Left lung (tissue), 14 donors: ENCODE measurements at places on chromosomes 2 and 18. TPM values are rescaled to one million over a fixed set of nuclear protein-coding genes. Genes with fewer than 3 reads are reported as not detected.

The RASGRP3 gene
- 27.2 TPM for total RNA-seq

The G6PC2 gene
- total RNA-seq = not detected

The PTRHD1 gene
- 31.3 TPM for total RNA-seq

The SPP2 gene
- total RNA-seq = not detected

The LDLRAD4 gene
- total RNA-seq = 22.6 TPM

DNA sequence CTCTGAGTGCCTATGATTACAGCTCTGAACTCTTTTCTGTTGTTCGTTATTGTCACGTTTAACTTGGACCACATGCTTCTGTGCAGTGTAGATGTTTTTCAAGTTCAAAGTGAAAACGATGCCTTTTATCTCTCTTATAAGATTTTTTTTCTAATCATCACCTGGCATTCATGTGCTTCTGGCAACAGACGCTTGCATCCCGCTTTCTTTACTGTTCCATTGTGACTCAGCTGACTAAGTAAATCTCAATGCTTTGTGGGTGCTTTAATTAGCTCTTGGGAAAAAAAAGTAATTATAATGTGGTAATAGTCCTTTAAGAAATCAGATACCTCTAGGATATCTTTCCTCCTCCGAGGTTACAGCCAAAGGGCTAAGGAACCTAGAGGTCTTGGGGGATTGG lies 31.2 kb upstream of the RMP24 start:
- no peak for DNase-seq

DNA sequence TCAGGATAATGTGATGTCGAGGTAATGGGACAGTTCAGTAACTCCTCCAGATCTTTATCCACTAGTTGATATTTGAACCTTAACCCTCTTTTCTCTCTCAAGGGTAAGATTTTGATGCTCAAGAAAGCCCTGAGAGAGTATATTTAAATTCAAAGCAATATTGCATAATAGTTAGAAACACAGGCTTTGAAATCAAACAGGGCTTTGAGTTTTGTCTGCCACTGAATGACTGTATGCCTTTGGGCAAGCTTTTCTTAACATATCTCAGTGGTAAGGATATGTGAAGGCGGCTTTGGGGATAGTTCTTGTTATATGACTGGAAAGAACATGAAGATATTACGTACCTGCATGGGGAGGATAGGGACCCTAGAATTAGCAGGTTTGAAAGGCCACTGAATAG lies 11.1 kb downstream of the ITPRID2 start:
- no peak for DNase-seq

DNA sequence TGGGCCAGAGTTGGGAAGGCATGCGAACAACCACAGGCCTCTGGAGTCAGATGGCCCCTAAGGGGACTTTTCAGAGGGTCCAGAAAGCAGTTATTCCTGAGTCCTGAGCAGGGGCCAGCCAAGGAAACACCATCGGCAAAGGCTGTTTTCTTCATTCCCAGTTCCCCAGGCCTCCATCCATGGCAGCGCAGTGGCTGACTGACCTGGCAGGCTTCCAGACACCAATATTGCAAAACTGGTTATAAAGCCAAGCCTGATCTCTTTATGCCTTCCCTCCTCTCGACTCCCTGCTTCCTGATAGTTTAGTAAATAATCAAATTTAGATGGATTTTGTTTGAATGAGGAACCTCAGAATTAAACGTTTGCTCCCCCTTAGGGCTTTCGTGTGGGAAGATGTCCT lies 133.4 kb upstream of the ITGA6 start:
- DNase-seq = peak; percentile 85

GRCh38 chr18:55024564-55024963 lies 65.3 kb upstream of the CCDC68 start:
- DNase-seq = no peak

DNA sequence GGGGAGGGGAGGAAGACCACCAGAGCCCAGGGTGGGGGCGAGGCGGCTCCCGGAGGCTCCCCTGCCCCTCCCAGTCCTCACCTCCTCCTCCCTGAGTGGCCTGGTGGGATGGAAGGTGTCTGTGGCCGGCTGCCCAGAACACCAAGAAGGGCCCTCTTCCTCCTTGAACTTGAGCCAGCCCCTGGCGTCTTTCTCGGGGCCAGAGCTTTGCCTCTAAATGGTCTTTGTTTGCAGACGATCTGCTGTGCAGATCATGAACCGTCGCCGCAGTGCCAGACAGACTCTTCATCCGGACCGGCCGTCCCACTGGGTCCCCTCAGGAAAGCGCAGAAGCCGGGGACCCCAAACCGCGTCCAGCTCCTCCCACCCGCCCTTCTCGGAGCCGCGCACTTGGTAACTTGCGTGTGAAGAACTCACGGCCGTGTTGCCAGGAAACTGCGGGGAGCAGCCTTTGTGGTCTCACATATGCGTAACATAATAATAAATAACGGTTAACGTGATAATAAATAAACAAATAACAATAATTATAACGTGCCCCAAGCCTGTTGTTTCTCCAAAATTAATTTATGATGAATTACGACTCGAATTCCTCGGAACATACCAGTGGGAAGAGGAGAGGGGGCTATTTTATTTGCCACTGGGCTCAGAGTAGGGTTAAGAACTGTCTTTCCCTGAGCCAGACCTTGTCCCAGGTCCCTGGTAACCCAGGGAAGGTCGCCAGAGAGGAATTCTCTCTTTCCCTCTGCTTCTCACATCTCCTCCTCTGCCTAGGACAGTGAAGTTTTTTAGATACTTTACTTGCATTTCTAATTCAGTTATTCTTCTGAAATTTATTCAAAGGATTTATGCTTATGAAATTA lies 41.0 kb downstream of the PTGR3 start:
- DNase-seq = no peak

DNA sequence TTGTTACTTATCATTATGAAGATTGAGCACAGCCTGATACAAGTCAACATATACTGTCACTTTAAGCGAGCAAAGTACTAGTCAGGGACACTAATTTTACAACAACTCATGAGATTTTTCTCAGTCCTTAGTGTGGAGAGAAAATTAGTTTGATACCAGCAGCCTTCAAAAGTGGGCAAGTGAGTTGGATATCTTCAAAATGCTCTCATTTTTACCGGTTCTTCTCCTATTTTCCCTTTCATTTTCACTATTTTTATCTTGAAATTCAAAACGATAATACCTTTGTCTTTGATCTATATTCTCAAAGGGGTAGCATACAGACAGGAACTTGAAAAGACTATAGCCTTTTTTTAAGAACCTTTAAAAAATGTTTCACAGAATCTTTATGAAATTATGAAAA lies 52.0 kb upstream of the UBXN4 start:
- DNase-seq = no peak

- DNase-seq = no peak
These were observed 226.6 kb downstream of the BABAM2 start for GRCh38 chr2:28117104-28117596.

- no peak for DNase-seq
These were observed 862.1 kb upstream of the CELF4 start for GRCh38 chr18:38427736-38428135.

GRCh38 chr2:151083856-151084795 lies 177.5 kb downstream of the RBM43 start:
- DNase-seq = no peak
